ENCODE measurements at places on chromosomes 3 and 15.

DNA sequence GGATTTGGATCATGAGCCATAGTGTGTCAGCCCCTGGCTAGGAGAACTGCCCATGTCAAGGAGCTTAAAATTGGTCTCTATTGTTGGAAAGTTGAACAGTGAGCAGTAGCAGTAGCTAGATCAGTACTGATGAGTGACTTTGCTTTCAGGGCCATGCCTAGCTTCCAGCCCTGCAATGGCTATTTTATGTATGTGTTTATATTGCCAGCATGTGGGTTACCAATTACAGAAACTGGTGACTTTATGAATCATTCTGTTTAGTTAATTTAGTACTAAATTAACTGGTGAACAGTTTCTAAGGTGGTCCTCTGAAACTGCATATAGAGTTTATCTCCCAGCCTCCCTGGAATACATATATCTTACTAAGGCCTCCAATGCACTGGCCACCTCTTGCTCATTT is 908.1 kb upstream of the ALCAM start:
- no peak for DNase-seq
- H3K4me1 ChIP-seq = no peaks in the 10 kb centered on the region
- no peak overlapping the region for H3K27ac ChIP-seq
- no peak overlapping the region for H3K4me3 ChIP-seq
- no peaks in the 10 kb centered on the region for H3K36me3 ChIP-seq

GRCh38 chr3:146912241-146913015 is 307.3 kb upstream of the PLSCR5 start:
- H3K36me3 ChIP-seq = no peaks in the 10 kb centered on the region
- no peak for DNase-seq
- H3K27ac ChIP-seq = no peak overlapping the region
- no peaks in the 10 kb centered on the region for H3K4me1 ChIP-seq
- H3K4me3 ChIP-seq = no peak overlapping the region

GRCh38 chr3:43180694-43181093 is 74.8 kb upstream of the POMGNT2 start:
- no peak for DNase-seq
- H3K27ac ChIP-seq = no peak overlapping the region
- no peak overlapping the region for H3K4me3 ChIP-seq
- H3K36me3 ChIP-seq = no peaks in the 10 kb centered on the region

- no peaks in the 10 kb centered on the region for H3K4me1 ChIP-seq
- no peak overlapping the region for H3K27ac ChIP-seq
- H3K4me3 ChIP-seq = no peak overlapping the region
- H3K27me3 ChIP-seq = no peaks in the 10 kb centered on the region
- DNase-seq = no peak
- H3K36me3 ChIP-seq = no peaks in the 10 kb centered on the region
These were observed 275.2 kb upstream of the KCNMB2 start for GRCh38 chr3:178260887-178261565.
